ENCODE measurements at places on chromosomes 16 and 17.

DNA sequence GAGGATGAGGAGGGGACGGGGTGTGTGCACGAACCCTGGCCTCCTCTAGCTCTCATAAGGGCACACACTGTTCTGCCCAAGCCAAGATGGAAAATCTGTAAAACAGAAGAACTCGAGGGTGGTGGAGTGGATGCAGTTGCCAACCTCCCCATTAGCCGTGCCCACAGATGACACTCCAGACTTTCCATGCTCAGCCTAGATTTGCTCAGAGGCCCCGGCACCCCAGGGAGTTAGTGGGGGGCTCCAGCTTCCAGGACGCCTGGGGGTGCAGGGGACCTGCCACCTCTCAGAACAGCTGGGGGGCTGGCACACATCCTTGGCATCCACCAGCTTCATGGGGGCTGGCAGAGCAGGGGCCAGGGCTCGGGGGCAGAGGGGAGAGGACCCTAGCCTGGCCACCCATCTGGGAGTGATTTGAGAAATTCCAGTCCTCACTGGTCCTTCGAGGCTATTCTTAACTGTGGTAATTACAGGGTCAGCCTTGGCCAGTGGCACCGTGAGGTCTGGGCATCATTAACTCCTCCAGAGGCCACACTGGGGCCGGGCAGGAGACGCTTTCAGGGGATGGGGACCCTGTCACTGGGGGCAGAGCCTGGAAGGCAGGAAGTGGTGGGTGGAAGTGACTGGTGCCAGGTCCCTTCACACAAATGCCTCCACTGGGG, 14.3 kb downstream of the VASN start:
- no peak for DNase-seq

- no peak for DNase-seq
These were observed 17.9 kb downstream of the ARL2BP start for GRCh38 chr16:57262841-57263540.

DNA sequence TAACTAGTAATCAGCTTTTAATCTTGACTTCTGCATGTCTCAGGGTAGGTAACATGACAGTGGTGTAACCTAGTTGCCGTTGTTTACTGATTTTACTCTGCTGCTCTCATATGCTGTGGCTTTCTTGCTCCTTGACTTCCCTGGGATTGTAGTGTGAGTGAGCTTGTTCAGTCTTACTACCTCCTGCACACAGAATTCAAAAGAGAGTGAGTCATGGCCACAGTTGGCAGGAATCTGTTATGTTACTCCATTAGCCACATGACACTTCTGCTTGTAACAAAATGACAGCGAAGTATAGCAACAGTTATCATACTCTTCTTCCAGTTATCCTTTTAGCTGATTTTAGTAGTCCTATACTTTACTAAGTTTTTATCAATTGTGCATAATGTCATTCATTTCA, 18.8 kb downstream of the TNRC6A start:
- no peak for DNase-seq

DNA sequence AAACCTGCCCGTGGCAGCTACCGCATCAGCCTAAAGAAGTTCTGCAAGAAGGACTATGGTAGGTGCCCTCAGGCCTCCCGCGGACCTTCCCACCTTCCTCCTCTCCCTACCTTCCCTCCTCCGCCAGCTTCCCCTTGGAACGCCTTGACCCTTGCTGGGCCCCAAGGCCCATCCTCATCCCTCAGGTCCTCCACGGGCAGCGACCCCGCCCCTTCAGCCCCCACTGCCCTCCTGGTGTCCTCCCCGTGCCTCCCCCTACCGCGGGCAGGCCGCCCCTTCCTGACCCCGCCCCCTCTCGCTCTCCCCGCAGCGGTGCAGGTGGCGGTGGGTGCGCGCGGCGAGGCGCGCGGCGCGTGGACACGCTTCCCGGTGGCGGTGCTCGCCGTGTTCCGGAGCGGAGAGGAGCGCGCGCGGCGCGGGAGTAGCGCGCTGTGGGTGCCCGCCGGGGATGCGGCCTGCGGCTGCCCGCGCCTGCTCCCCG, 1.4 kb upstream of the TBC1D24 start:
- peak; percentile 79 for DNase-seq

GRCh38 chr16:54173490-54173889, 113.1 kb downstream of the IRX3 start:
- no peak for DNase-seq

- no peak for DNase-seq
These were observed 32.4 kb downstream of the PIK3R6 start for GRCh38 chr17:8835106-8835505.

- DNase-seq = no peak
These were observed 4.9 kb upstream of the PHAF1 start for GRCh38 chr16:67104845-67105244.

DNA sequence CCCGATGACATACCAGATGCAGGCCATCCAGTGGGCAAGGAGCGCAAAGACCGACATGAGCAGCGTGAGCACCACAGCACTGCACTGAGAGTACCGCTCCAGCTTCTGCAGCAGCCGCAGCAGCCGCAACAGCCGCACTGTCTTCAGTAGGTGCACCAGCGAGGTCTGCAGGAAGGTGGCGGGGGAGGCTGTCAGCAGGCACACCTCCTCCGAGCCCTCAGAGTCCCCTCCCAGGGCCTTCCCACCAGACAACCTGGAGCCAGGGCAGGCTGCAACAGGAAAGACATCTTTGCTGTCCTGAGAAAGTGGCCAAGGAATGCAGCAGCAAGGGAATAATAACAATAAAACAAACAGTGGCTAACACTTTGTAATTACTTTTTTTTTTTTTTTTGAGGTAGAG, 9.1 kb downstream of the KCNH4 start:
- DNase-seq = no peak

GRCh38 chr17:71438631-71439146, 682.1 kb upstream of the SOX9 start:
- DNase-seq = peak; percentile 98

DNA sequence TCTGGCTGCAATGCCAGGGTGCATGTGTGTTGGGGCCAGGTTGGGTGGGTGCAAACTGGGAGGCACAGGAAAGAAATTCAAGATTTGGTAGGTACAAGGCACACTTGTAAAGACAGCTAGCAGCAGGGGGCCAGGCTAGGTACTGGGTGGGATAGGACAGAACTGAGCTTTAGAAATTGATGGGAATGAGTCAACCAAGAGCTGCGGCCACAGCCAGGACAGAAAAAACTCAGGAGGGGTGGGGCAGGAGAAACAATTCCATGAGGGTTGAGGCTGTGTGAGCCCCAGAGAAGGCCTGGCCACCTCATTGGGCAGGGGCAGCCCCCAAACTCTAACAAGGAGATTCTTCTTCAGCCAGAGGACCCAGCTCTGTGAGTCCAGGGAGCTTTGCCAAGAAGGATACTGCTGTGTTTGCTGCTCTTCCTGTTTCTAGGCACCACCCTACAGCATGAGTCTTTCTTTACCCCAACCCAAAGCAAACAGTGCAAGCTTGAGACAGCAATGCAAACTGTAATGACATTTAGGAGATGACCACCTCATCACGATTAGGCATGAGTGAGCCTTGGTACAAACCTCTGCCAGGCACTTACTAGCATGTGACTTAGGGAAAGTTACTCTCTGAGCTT, 21.3 kb upstream of the CCDC182 start:
- no peak for DNase-seq

DNA sequence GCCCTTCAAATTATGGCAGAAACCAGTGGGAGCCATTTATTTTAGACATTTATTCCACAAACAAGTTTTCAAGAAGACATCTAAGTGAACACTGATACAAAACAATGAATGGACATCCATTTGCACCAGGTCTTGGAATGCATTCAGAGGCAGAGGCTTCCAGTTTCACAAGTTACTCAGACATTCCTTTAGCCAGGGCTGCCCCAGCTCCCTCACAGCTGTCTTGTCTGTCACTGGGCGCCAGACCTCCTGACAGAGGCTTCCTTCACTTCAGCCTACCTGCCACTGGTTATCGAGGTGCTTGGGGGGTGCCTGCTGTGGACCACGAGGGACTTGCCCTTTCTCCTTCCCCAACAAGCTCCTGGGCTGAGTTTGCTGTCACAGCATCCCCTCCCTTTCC, 19.2 kb downstream of the AQP8 start:
- no peak for DNase-seq

DNA sequence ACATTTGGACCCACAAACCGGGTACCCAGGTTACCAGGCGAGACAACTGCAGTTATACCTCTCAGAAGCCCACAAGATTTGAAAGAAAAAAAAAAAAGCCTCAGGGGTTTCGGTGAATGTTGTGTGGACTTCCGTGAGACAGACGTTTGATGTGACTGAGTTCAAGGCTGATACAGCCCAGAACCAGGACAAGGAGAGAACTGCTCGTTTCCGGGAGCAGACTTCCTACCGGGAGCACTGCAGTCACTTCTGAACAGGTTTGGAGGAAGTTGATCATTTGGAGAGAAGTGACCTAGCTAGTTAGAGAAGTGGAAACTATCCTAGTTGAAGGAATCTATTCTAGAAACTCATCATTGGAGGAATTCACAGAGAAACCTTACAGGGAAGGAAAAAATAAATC, 847 bp downstream of the CKLF start:
- DNase-seq = no peak

DNA sequence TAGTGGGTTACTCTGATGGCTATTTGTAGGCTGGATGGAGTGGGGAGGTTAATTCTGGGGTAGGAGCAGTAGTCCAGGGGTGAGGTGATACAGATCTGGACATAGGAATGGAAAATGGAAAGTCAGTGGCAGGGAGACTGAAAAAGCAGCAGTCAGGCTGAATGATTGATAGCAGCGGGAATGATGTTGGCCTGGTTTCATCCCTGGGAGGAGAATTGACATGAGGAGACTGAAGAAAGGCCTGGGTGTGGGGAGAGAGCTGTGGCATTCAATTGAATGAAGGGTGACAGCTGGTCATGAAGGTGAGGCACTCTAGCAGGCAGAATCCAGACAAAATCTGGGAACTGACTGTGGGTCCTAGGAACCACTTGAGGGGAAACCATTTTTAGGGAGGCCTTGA, 34.7 kb upstream of the CLEC18A start:
- no peak for DNase-seq

GRCh38 chr16:62190426-62190825, 154.2 kb upstream of the CDH8 start:
- DNase-seq = peak; percentile 1

- DNase-seq = peak; percentile 56
These were observed 566.0 kb upstream of the PSMD7 start for GRCh38 chr16:73730481-73731090.

- no peak for DNase-seq
These were observed 6.0 kb downstream of the PERCC1 start for GRCh38 chr16:1436731-1437355.

GRCh38 chr16:53358884-53359283, 75.4 kb upstream of the RBL2 start:
- DNase-seq = no peak

GRCh38 chr17:33598797-33599196, 305.7 kb upstream of the ASIC2 start:
- no peak for DNase-seq

GRCh38 chr17:70945386-70945785, 776.1 kb downstream of the KCNJ2 start:
- no peak for DNase-seq

- no peak for DNase-seq
These were observed 4.0 kb upstream of the IL17C start for GRCh38 chr16:88634141-88634993.

DNA sequence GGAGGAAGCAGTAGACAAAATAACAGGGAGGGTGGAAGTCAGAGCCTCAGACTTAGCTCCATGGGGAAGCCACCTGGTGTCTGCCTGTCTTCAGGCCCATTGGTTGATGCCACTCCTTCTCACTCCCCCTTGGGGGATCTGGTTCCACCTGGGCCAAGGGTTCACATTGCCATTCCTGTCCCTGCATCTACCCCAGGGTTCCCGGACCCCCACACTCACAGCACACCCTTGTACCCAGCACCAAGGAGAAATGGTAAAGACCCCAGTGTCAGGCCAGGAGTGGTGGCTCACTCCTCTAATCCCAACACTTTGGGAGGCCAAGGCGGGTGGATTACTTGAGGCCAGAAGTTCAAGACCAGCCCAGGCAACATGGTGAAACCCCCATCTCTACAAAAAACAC, 1.0 kb upstream of the CA7 start:
- no peak for DNase-seq

DNA sequence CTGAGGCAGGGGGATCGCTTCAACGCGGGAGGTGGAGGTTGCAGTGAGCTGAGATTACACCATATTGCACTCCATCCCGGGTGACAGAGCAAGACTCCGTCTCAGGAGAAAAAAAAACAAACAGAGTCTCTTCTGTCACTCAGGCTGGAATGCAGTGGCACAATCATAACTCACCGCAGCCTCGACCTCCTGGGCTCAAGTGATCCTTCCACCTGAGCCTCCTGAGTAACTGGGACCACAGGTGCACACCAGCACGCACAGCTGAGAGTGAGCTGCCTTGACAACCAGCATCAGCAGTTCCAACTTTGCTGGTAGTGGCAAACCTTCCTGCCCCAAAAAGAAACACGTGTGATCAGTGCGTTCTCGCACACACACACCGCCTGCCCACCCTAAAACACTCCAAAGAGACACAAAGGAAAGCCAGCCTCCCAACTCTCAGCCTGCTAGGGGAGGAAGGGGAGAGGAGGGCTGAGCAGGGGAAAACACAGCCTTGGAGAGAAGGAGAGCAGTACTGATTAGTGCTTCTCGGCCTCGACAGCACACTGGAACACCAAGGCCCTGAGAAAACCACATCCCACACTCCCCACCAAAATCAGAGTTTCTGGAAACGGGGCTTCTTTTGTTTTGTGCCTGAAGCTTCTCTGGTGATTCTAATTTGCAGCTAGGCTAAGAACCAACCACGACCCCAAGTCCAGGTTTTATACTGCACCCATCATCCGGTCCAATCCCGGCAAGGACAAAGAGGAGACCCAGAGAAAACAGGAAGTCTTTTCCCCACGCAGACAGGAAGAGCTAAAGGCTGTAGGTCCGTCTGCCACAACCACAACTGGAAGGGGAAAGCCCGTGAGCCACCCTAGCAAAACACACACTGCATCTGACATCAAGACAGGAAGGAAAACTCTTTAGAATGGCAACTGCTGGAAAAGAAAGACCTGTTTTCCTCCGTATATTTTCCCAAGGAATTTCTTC, 28.8 kb downstream of the ZCCHC14 start:
- no peak for DNase-seq

DNA sequence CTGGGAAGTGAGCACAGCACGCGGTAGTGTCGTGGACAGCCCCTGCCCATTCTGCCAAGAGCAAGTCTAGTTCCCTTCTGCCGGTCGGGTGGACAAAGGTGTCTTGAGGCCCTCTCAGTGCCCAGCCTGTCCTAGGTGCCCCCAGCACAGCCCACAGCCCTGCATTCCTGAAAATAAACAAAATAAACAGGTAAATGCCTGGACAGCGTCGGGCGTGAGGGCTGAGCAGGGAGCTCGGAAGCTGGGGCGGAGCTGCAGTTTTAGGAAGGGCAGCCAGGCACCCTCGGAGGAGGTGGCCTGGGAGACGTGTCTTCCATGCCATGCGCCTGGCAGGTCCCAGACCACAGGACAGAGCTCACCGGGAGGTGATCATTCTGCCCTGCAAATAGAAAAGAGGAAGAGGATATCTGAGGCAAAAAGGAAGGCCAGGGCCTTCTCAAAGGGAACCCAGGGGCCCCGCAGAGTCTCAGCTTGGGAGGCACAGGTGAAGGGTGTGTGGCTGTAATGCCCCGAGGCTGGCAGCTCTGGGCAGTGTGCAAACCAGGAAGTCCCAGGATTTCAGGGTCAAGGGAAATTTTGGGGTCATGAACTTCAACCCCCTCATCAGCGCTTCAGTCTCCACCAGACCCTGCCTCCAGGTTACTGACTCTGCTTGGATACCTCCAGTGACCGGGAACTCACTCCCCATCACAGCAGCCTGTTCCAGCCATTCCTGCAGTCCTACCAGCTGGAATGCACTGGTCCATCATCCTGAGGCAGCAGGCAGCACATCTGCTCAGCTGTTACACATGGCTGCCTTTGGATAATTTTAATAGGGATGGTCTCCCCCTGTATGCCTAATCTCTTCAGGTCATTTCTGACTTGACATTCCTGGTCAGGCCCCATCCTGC, 1.7 kb downstream of the ZNF469 start:
- DNase-seq = no peak
